Cardiac fibroblast (primary cell): ENCODE measurements at places on chromosomes 7 and 10.

- no peak for DNase-seq
These were observed at the start of gene RAPGEF5 for GRCh38 chr7:22356701-22357310. TSS of gene RAPGEF5 (minus strand) at chr7:22357154. CDS start at chr7:22357060, 94 bp downstream.

DNA sequence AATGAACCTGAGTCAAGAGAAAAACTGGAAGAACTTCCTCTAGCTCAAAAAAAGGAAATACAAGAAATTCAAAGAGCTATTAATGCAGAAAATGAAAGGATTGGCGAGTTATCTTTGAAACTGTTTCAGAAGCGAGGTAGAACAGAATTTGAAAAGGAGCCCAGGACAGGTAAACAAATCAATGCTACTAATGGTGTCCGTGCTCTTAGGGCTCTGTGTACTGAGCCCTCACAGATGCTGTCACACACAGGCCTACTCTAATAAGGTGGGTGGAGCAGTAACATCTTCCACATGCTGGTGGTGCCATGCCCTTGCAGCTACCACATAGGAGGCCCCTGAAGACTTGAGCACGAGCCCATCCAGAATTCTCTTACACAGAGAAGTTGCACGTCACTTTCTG lies 46.1 kb downstream of the DYNC2I1 start:
- DNase-seq, result no peak

DNA sequence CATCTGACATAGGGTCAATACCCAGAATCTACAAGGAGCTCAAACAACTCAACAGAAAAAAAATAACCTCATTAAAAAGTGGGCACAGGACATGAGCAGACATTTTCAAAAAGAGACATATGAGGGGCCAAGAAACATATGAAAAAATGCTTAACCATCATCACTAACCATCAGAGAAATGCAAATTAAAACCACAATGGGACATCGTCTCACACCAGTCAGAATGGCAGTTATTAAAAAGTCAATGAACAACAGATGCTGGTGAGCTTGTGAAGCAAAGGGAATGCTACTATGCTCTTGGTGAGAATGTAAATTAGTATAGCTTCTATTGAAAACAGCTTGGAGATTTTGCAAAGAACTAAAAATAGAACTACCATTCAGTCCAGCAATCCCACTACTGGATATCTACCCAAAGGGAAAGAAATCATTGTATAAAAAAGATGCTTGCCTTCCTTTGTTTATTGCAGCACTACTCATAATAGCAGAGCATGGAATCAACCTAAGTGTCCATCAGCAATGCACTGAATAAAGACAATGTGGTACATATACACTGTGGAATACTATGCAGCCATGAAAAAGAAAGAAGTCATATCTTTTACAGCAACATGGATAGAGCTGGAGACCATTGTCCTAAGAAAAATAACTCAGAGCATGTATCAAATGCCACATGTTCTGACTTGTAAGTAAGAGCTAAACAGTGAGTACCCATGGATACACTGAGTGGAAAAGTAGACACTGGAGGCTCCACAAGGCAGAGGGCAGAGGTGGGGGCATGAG lies 139.8 kb downstream of the ADARB2 start:
- DNase-seq, result no peak

- DNase-seq, result no peak
These were observed 20.9 kb downstream of the SLC25A13 start for GRCh38 chr7:96300986-96301385.

DNA sequence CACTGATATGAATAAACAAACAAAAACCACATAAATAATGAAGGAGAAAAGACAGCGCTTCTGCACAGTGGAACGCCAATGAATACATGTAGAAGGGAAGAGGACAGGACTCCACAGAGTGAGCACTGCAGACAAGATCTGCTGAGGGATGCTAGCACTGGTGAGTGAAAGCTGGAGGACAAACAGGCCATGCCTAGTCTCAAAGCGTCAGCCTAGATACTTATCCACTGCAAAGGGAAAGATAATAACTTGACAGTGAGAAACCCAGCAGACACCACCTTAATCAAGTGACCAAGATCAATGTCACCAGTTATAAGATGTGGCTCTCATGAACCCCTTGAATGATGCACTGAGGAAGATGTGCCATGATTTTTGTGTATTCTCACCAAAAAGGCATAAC lies 227.6 kb downstream of the SKAP2 start:
- DNase-seq, result no peak

- peak; percentile 7 for DNase-seq
These were observed 70.6 kb downstream of the FGFR2 start for GRCh38 chr10:121527690-121528089.

DNA sequence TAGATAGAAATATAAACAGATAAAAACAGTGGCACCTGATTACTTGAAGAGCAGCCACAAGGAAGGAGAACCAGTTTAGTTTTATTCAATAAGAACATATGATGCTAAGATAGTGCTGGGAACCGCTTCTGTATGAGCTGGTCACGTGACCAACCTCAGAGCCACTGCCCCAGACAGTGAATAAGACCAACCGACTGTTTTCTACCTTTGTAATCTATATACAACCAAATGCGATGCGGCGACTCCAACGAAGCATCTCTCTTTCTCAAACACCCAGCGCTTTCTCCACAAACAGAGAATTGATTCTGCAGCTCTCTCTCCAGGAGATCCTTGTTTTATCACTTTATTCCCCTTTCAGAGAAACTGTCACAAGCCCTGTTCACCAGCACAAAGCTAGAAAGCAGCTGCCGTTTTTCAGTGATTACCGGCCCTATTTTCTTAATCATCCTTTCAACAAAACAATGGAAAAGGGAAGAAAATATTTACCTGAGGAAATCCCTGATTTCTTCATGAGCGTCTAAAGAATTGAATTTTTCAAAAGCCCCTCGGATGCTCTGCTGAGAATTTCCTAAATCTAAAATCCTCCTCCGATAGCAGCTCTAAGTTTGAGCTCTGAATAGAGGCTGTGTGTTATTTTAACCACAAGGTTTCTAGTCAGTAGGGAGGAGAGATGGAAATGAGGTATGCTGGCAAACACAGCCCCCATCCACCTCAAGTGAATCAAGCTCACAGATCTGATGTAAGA lies 55.7 kb upstream of the JCAD start:
- DNase-seq, result peak; percentile 47

- DNase-seq, result peak; percentile 34
These were observed 100.7 kb downstream of the CDK6 start for GRCh38 chr7:92735707-92736106.

DNA sequence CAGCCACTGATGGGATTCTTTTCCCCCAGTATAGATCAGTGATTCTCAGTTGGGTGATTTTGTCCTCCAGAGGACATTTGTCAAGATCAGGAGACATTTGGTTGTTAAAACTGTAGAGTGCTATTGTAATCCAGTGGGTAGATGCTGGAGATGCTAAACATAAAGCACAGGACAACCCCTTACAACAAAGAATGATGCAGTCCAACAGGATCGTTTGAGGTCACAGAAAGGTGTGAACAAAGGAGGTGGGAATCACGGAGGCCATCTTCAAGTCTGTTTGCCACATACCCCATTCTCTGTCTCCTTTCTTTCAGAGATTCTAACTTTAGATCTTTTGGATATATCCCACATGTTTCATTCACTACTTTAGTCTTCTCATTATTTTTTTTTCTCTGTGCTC lies 69.0 kb downstream of the HELLS start:
- DNase-seq, result no peak

DNA sequence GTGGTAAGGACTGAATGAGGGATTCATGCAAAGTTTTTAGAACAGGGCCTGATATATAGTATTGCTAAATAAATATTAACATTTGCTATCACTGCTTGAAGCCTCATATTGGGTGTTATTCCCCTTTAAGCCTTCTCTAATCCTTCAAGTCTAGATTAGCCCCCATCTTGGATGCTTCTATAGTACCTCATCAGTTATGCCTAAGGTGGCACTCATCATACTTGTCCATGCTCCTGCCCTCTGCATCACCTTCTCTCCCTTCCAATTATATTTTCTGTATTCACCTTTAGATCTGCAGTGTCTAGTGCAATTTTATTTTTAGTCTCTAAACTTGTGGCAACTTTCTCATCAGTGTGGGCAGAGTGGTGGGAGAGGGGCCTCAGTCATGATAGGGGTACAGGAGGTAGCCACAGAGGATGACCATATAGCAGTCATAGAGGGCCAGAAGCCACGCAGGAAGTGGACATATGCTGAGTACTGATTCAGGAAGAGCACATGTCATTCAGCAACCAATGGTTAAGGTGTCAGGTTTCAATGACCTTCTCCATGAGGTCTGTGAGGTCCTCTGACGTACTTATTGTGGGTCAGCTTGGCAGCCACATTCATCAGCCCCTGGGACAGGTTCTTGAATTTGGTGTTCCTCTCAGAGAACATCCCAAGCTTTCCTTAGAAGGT lies 2.5 kb downstream of the ENTPD1 start:
- no peak for DNase-seq

GRCh38 chr10:104197364-104197763 lies 34.8 kb downstream of the CFAP43 start:
- no peak for DNase-seq

- DNase-seq, result peak; percentile 20
These were observed 1.6 kb downstream of the CDK14 start for GRCh38 chr7:90597563-90598253.

- DNase-seq, result peak; percentile 55
These were observed 67.3 kb downstream of the GLCCI1 start for GRCh38 chr7:8035647-8036518.

- DNase-seq, result no peak
These were observed 179.5 kb upstream of the YAE1 start for GRCh38 chr7:39386718-39387117.

GRCh38 chr10:117533507-117534281 lies 8.9 kb upstream of the EMX2 start:
- DNase-seq, result no peak

- DNase-seq, result peak; percentile 63
These were observed 70.8 kb upstream of the ASAH2 start for GRCh38 chr10:50322077-50322476.

GRCh38 chr7:141975806-141976523 lies 2.4 kb upstream of the TAS2R38 start:
- peak; percentile 36 for DNase-seq

- peak; percentile 53 for DNase-seq
These were observed 6.6 kb downstream of the CPA2 start for GRCh38 chr7:130273081-130273932.
